ENCODE measurements at places on chromosomes 5 and 9. TPM values are rescaled to one million over a fixed set of nuclear protein-coding genes. Genes with fewer than 3 reads are reported as not detected.

DNA sequence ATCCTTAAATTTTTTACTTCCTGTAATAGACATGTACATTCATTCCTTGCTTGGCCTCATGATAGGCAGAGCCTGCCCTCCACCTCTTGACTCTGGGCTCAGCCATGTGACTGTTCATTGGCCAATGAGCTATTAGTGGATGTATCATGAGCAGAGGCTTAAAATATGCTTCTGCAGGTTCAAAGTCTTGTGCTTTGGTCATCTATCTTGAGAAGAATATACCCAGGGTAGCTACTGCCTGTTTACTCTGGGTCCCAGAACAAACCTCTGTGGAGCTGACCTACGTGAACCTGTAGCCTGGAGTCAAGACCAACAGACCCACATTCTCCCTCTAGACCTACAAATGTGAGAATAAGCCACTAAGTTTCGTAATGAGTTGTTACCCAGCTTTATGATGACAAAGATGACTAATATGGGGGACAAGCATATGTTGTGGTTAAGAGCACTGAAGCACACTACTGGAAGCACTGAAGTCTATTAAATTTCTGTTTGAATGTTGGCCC lies 244.4 kb downstream of the MAST4 start:
- DNase-seq: no peak

- DNase-seq: no peak
These were observed 30.5 kb upstream of the DMRTA1 start for GRCh38 chr9:22415941-22416691.

DNA sequence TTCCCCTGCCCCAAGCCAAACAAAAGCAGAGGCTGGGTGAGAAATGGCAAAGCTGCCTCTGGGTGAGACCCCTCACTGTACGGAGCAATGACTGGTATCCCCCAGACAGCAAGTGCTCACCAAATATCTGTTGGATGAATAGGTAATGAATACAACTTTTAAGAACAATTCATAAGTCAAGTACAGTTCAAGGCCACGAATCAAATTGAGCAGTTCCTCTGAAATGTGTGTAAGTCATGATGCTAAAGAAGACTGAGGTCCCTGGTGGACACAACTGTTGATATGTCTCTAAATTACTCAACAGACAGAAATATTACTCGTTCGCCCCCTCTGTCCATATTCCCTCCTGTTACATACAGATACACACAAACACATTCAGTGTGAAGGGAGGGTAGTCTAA lies 160.7 kb downstream of the GLIS3 start:
- DNase-seq: no peak

- no peak for DNase-seq
These were observed 64.4 kb downstream of the MAP1B start for GRCh38 chr5:72171667-72172066.

GRCh38 chr9:37187292-37187691 lies 66.9 kb downstream of the ZCCHC7 start:
- DNase-seq: no peak

DNA sequence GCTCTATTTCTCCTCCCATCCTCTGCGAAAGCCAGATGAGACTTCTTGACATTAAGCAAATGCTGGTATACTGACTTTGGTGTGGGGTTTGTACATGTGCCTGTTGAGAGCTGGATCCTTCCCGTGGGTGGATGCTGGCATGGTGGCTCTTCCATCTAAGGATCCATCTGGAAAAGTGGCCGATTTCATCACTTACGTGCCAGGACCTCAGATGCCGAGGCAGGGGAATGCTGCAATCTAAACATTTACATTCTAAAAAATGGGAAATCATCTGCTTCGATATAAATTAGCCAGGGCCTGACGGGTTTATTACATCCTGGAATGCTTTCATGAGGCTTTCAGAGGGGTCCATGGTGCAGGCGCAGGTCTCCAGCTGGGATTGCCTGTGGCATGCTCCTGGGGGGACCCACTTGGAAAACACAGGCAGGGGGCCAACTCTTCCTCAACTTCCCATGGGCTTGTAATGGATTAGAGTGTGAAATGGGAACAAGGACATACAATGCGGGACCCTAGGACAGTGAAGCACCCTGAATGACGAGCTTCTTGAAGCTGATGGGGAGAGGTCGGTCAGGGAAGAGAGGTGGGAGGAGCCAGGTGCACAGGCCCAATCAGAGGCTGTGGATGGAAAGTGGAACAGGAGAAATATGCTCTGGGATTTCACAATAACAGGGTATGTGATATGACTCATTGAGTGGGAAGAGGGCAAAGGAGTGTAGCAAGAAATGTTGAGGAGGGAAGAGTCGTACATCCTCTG lies 105.5 kb upstream of the PITX1 start:
- peak; percentile 30 for DNase-seq

- DNase-seq: no peak
These were observed 44.2 kb upstream of the NOTCH1 start for GRCh38 chr9:136589766-136590763.

DNA sequence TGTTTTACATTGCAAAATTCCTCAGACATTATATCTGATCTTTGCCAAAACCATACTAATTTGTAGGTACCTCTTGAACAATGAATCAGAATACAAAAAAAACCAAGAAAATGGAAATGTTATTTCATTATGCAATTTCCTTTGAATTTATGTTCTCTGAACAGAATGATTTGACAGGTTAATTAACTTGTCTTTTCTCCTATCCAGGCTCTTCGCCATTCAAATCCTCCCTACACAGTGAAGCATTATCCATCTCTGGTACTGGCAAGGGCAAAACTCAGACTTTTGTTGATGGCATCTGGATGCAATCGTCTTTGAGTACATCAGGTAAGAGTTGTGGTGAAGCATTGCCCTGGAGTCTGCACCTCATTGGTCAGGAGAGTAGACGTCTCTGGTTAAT lies 655.7 kb upstream of the ITGA1 start:
- no peak for DNase-seq

DNA sequence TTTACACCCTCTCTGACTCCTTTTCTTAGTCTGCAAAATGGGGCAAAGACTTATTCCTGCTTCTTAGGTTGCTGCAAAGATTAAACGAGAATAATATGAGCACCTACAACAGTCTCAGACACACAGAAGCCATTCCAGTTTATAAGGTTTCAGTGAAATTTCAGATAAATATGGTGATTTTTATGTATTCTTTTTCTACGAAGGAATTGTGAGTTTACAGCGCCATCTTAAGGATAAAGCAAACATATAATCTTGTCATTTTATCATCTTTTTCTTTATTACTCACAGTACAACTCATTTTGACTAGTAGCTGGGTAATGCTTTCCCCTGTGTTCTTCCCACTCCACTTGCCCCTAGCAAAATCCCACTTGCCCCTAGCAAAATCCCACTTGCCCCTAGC lies 29.2 kb upstream of the SMC5 start:
- no peak for DNase-seq

GRCh38 chr5:130189961-130190360 lies 285.7 kb downstream of the CHSY3 start:
- no peak for DNase-seq

DNA sequence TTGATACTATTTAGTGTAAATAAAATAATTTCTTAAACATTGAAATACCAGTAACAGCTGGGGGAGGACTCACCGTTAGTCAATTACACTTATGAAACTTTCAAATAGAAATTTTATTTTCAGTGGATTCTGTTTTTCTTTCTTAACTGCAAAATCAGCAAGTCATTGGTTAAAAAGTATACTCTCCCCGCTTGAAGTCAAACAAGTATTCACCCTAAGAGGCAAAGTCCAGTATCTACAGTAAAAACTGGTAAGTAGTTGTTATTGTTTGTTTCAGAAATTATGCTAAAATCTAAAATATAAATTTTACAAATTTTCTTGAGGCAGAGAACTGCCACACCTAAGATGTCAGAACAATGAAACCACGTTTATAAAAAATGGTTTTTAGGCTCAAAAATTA lies 22.4 kb downstream of the NREP start:
- no peak for DNase-seq

DNA sequence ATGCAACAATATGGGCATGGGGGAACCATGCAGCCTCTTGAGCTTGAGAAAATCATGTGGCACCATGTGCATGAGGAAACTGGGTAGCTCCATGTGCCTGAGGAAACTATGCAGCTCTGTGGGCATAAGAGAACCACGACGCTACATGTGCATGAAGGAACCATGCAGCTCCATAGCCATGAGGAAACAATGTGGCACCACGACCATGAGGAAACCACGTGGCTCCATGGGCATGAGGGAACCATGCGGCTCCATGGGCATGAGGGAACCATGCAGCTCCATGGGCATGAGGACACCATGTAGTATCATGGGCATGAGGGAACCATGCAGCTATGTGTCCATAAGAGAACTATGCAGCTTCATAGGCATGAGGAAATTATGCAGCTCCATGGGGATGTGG lies 140.8 kb downstream of the CAVIN4 start:
- no peak for DNase-seq

GRCh38 chr5:149371296-149371962 lies 7.7 kb downstream of the IL17B start:
- no peak for DNase-seq

DNA sequence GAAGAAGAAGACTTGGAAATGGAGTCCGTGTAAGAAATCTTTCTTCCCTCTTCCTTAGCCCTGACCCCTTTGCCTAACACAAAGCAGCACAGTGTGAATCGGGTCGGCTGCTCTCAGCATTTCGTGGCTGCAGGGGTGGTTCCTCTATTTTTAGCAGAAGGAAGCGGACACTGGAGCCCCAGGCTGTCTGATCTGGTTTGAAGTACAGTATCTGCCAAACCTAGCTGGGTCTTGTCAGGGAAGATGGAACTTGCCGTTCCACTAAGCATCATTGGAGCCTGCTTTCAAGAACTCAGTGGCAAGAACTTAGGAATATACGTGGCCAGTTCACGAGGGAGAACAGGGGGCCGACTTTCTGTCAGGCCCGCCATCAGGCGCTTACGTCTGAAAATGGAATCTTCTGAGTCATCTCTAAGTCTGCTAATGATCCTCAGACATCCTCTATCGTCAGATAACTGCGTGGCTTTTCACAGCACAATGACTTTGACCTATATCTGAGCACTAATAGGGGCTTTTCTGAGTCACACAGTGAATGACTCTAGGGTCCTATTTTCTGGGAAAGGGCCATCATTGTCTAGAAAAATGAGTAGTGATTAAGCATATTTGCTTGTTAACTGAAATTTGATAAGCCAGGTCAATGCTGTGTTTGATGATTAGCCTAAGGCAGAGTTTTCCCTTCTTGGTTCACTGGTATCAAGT lies 43.3 kb upstream of the NCS1 start:
- DNase-seq: no peak

- no peak for DNase-seq
These were observed 43.8 kb downstream of the THBS4 start for GRCh38 chr5:80078921-80079320.

DNA sequence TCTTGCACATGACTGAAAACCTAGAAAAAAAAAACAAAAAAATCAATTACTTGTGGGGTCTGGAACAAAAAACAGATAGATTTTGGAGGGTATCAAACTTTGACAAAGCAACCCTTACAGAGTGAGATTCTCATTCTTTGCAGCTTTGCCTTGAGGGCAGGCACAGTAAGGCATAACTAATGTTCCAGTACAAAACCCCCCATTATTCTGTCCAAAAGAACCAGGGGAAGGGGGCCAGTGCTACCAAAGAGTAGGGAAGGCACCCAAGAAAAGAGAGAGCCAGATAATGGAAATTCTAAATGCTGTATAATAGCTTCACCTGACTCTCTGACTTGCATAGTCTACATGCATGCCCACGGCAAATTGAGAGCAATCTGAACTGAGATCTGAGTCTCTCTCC lies 12.9 kb downstream of the POLK start:
- DNase-seq: no peak

DNA sequence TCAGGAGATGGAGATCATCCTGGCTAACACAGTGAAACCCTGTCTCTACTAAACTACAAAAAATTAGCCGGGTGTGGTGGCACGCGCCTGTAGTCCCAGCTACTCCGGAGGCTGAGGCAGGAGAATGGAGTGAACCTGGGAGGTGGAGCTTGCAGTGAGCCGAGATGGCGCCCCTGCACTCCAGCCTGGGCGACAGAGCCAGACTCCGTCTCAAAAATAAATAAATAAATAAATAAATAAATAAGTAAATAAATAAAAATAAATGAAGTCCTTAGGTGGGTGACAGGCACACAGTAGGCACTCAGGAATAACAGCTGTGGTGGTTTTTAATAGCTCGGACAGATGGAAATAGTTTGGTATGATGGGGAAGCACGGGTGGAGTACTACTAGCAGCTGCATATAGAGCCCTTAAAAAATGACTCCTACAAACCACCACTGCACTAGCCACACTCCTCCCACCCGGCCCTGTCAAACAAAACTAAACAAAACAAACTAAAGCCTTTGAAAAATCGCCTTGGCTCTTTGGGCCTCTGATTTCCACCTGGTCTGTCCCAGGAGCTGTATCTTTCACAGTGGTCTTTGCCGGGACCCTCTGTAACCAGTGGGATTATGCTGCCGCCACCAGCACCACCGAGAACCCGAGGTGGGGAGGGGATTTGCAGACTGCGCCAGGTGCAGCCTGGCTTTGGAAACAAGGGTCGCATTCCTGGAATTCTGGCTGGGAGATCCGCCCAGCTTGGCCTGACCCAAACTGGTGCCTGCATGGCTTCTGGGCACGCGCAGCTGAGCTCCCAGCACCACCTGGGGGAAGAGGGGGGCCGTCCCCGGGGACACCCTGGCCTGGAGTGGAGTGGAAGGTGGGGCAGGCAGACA lies 5.1 kb upstream of the WDR5 start:
- no peak for DNase-seq

GRCh38 chr5:160390787-160391696 lies 8.8 kb downstream of the FAM200C start:
- no peak for DNase-seq

DNA sequence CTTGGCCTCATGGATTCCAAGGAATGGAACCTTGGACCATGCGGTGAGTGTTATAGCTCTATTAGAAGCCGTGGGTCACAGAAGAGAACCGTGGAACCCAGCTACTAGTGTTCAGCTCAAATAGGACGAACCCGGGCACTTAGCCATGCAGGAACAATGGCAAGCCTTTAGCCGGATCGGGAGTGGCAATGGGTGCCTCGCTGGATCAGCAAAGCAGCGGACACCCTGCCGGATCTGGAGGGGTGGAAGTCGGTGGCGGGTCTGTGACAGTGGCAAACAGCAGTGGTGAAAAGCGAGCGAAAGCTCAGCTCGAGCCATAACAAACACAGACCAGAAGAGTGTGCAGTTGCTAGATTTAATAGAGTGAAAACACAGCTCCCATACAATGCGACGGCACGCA lies 2.4 kb upstream of the CDO1 start:
- DNase-seq: no peak

The PAEP gene
- total RNA-seq: not detected

The STPG3 gene
- not detected for total RNA-seq

The TMEM171 gene
- not detected for total RNA-seq

The MINAR2 gene
- total RNA-seq: not detected

The SLC1A3 gene
- 429 TPM for total RNA-seq

The HTR4 gene
- 0.16 TPM for total RNA-seq

The PCDHB9 gene
- total RNA-seq: 1.0 TPM

The SLC4A9 gene
- 0.22 TPM for total RNA-seq

The PCDHGB7 gene
- total RNA-seq: 8.1 TPM

All from mesenteric fat pad (tissue), 1 donor.